Immature natural killer cell (primary cell): ENCODE measurements at places on chromosomes 7 and 10. TPM values are rescaled to one million over a fixed set of nuclear protein-coding genes. Genes with fewer than 3 reads are reported as not detected.
A peak's percentile ranks its signal among the peaks of the same experiment; 100 is the strongest.

DNA sequence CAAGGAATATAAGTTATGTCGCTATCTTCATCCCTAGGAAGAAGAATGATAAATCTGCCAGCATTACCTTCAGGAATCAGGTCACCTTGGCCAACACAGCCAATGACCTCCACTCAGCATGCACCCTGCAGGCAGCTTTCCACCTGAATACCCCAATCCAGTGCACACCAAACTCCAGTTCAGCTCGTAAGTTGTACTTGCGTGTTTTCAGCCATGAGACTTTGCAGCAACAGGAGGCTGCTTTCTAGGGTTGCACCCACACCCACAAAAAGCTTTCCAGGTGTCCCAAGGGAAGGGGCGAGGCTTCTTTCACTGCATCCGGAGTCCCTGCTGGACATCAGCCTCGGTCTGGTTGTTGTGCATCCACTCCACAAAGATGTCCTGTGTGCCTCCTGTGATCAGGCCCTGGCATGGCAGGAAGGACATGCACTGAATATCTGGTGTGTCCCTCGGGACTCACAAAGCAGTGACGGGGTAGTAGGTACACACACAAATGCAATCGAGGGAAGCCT, 282.9 kb downstream of the GRID1 start:
- no peak for DNase-seq

GRCh38 chr10:113853578-113854012, 287 bp downstream of the DCLRE1A start:
- no peak for DNase-seq

The HOXA2 gene
- polyA plus RNA-seq, result not detected

DNA sequence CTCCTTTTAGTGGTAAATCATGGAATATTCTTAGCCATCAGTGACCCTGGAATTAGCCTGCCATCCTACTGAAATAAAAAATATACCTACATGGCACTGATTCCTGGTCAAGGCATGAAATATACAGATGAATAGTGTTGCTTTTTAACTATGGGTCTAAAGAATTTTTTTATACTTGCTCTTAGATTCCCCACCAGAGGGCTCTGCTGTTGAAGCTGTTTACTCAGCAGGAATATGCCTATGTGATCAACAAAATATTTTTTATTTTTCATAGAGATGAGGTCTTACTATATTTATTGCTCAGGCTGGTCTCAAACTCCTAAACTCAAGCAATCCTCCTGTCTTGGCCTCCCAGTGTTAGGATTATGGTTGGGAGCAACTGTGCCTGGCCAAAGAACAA, 13.5 kb downstream of the ZC3HC1 start:
- DNase-seq, result no peak

DNA sequence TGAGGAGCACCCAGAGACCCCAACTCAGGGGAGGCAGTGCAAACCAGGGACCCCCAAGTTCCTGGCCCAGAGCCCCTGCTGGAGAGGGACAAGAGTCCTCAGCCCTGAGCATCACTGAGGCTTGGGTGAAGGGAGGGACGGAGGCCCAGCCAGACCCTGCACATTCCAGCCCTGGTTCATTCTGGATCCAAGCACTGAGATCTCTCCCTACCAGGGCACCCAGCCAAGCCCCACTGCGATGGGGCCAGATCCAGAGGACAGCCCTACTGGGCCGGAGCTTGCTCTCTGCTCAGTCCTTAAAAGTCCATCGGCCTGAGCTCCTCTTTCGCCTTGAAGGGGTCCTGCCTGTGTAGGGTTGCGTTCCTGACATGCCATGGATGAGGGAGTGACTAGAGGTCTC, 40.5 kb upstream of the RABGEF1 start:
- no peak for DNase-seq

DNA sequence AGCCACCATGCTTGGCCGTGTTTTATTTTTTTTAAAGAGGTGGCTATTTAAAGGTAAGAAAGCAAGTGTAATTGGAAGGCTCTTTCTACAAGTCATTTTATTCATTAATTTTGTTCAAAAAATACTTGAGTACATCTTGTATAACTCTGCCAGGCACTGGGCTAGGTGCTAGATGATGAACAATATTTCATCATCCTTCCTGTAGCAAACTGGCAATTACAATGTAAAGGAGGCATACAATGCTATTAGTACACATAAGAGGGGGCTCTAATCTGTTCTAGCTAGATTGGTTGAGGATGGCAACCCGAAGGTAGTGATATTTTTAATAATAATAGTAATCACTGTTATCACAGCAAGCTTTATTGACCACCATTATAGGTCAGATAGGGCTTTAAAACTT, 215.5 kb upstream of the KLF14 start:
- no peak for DNase-seq

- DNase-seq, result no peak
These were observed 36.0 kb downstream of the EZH2 start for GRCh38 chr7:148847815-148848734.

GRCh38 chr10:97197030-97197500, 11.3 kb upstream of the SLIT1 start:
- no peak for DNase-seq

GRCh38 chr10:118729200-118729599, 25.6 kb downstream of the CACUL1 start:
- DNase-seq, result no peak

The NXPH1 gene
- not detected for polyA plus RNA-seq

GRCh38 chr10:97748116-97748515, 11.2 kb downstream of the ZFYVE27 start:
- no peak for DNase-seq

DNA sequence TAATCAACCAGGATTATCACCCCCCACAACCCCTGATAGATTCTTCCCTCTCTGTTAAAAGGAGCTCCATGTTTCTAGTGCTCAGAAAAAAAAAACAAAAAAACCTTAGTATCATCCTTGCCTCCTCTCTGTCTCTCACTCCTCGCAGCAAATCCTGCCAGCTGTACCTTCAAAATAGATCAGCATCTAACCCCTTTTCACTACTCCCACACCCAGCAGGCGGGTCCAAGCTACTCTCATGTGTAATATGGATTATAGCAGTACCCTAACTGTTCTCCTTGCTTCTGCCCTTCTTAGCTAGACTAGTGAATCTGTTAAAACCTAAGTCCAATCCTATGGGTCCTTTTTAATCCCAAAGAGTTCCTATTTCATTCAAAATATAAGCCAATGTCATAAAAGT, 667.4 kb downstream of the MAGI2 start:
- no peak for DNase-seq

The CLDN12 gene
- 0.09 TPM for polyA plus RNA-seq

- no peak for DNase-seq
These were observed 16.8 kb downstream of the DLD start for GRCh38 chr7:107907790-107908189.

DNA sequence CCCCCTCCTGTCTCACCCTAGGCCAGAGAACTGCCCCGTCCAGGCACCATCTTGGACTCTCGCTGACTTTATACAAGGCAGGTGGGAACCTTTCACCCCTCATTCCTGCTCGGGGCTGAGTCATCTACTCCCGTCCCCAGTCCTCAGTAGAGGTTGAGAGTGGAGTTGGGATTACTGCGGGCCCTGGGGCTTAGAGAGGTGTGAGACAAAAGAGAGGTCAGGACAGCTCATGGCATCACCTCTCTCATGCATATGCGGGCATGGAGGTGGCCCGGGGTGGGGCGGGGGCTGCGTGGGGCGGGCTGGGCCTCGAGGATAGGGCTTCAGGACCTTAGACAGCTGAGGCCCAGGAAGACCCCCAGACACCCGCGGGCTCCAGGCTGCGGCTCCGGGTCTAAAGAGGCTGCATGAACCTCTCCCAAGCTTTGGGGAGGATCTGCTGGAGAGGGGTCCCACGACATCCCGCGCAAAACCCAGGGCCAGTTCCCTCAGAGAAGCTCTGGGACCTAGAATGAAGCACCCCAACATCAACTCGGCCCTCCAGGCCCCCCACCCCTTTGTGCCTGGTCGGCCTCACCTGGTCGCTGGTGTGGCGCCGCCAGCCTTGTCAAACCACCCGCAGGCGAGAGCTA, 317 bp downstream of the PDZD7 start:
- no peak for DNase-seq

The IFIT2 gene
- polyA plus RNA-seq, result 13.9 TPM

DNA sequence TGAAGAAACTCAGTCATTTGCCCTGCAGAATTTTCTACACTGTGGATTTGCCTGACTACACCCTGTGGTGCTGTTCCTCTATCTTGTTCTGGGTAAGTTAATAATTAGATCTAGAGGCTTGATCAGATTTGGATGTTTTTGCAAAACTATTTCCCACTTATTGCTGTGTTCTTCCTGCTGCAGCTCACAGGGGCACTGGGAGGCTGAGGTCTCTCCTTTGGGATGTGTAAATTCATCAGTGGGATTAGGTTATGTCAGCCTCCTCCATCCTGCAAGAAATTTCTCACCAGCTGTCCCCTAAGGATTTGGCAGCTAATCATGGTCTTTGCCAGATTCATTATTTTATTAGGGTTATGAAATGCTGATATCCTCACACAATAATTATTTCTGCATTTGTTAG, 148.1 kb upstream of the ZNF32 start:
- DNase-seq, result no peak

- DNase-seq, result no peak
These were observed 26.3 kb upstream of the CCDC7 start for GRCh38 chr10:32419615-32420014.

- no peak for DNase-seq
These were observed 17.9 kb downstream of the TES start for GRCh38 chr7:116228241-116228640.

- DNase-seq, result no peak
These were observed 279.7 kb downstream of the CCSER2 start for GRCh38 chr10:84608126-84608525.

- no peak for DNase-seq
These were observed 37.0 kb upstream of the MXI1 start for GRCh38 chr10:110170142-110170971.

DNA sequence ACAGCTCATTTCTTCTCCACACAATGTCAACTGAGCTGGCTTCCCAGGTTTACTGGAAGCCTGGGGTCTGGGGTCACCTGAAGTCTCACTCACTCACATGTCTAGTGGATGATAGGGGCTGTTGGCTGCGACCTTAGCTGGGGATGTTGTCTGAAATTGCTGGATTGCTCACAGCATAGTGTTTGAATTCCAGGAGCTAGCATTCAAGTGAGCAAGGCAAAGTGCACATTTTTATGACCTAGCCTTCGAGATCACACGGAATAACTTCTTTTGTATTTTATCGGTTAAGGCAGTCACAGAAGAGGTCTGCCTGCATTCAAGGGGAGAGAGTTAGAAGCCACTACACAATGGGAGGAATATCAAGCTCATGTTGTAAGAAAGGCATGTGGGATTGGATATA, 3.6 kb downstream of the TEX47 start:
- no peak for DNase-seq

GRCh38 chr10:78263521-78263988, 229.9 kb downstream of the RPS24 start:
- DNase-seq, result no peak

The EMX2 gene
- not detected for polyA plus RNA-seq

- no peak for DNase-seq
These were observed 203.3 kb downstream of the BUB3 start for GRCh38 chr10:123357421-123357930.

DNA sequence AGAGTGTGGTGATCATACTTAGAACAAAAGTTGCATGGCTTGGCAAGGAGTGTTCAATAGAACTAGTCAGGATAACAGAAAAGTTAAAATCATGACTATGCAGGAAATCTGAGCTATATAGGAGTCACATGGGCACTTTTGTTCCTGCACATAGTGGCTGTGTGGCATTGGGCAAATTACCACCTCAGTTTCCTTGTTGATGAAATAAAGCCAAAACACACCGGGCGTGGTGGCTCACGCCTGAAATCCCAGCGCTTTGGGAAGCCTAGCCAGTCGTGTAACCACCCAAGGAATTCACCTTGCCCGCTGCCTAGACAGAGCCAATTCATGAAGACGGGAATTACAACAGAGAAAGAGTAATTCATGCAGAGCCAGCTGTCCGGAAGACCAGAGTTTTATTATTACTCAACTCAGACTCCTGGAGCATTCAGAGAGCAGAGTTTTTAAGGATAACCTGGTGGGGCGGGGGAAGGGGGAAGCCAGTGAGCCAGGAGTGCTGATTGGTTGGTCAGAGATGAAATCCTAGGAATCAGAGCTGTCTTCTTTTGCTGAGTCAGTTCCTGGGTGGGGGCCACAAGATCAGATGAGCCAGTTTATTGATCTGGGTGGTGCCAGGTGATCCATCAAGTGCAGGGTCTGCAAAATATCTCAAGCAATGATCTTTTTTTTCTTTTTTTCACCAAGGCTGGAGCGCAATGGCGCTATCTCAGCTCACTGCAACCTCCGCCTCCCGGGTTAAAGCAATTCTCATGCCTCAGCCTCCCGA, 6.4 kb upstream of the MKRN1 start:
- no peak for DNase-seq

GRCh38 chr7:156473476-156474240, 166.9 kb upstream of the RNF32 start:
- no peak for DNase-seq

GRCh38 chr10:84600947-84601346, 272.6 kb downstream of the CCSER2 start:
- no peak for DNase-seq

The SPDYE9 gene
- polyA plus RNA-seq, result not detected

GRCh38 chr7:1640376-1641172, 29.5 kb upstream of the ELFN1 start:
- DNase-seq, result no peak

DNA sequence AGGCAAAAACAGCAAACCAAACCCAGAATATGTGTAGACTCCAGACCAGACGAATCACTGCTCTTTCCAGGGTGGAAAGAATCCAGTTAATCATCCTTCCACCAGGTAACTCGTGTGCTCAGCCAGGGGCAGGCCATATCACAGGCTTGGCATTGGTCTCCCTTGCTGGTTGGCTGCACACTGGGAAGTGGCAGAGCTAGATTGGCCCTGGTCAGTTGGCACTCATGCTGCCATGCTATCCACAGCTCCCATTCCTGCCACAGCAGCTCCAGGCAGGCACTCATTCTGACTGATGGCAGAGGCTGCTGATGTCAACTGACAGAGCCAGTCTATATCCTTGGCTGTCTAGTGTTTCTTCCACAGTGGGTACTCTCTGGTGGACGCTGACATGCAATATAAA, 9.7 kb upstream of the GDF10 start:
- DNase-seq, result no peak

DNA sequence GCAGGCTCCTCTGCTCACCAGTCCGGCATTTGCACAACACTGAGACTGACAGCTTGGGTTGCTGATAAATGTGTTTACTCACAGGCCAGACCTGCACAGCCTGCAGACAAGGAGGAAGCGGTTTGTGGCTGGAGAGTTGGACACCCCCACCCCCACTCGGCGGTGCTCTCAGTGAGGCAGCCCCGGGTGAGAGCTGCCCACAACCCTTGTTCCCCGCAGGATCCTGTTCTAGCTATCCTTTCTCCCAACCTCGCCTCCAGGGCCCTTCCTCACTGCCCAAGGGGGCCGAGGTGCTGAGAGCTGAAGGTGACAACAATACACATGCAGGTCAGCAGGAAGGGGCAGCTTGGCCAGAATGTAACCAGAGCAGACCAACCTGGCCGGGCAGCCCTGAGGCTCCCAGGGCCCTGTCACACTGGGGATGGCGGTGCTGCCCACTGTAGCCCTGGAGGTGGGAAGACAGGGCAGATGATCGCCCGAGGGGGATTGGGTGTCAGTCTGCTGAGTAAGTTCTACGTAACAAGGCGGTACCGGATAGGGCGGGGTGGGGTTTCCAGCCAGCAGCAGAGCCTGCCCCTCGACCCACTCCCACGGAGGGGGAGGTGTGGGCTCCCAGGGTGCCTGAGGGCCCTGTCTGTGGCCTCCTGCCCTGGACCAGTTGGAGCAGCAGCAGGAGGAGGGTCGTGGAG, 2.1 kb upstream of the ADAM8 start:
- DNase-seq, result peak; percentile 93

GRCh38 chr7:29139796-29140195, 6.5 kb downstream of the CPVL start:
- DNase-seq, result no peak
